ENCODE measurements at places on chromosomes 3 and 15.
A peak's percentile ranks its signal among the peaks of the same experiment; 100 is the strongest.

DNA sequence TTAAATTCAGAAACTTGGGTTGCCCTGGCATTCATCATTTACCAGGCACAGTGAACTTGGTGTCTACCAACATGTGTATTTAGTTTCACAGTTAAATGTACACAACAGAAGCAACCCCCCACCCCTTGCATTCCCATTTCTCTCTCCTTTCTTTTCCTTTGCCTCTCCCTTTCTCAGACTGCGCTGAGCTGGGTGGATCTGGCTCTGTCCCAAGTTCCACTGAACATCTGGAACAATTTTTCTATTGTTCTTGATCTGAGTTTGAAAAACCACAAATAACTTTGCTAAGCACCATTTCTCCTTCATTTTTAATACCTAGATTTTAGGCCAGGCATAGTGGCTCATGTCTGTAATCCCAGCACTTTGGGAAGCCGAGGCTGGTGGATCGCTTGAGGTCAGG lies 242.2 kb downstream of the ABHD5 start:
- no peak for DNase-seq

DNA sequence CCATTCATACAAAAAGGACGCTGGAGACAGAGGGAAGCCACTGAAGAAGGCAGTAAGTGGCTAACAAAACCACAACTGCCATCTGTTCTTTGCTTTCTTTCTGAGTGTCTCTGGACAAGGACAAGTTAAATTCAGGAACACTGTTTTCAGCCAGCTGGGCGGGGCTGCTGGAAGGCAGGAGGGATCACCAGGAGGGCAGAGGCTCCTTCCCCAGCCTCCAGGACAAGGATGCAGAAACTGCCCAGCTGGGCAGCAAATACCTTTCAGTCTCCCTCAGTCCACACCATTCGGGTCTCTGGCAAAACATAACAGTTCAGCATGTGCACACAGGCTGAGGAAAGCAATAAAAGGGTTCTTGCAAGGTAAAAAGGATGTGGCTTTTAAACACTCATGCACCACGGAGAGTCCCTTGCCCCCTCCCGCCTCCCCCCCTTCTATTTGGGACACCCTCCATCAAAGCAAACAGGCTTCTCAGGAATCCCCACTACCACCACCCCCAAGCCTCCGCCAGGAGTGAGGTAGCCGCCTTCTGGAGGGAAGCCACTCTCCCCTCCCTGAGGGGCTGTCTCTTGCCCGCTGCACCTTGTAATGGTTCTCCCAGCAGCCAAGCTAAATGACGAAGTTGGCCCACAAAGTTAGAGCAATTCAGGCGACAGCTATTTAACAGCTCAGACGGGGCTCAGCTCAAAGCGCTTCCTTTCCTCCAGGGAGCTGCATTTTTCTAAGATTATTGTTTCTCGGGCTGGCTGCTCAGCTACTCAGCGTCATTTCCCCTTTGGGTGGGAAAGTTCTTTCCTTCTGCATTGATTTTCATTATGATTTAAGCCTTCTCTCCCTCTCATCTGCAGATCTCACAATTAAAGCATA lies 3.8 kb downstream of the HEG1 start:
- DNase-seq, result peak; percentile 67

GRCh38 chr3:71955240-71956068 lies 170.5 kb upstream of the PROK2 start:
- DNase-seq, result peak; percentile 38

DNA sequence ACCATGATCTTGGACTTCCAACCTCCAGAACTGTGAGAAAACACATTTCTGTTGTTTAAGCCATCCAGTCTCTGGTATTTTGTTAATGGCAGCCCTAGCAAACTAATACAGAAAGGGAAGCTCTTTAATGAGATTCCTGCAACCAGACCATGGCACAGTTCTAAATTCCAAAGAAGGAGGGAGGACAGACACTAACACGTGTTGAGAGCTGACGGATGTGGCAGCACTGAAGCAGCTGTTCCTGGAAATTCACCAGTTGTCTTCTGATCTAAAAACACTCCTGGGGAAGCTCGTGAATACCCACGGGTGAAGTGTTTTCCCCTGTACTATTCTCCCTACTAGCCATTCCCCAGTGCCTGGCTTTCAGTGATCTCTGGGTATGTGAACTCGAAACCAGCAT lies 56.7 kb downstream of the RPL22L1 start:
- DNase-seq, result no peak

DNA sequence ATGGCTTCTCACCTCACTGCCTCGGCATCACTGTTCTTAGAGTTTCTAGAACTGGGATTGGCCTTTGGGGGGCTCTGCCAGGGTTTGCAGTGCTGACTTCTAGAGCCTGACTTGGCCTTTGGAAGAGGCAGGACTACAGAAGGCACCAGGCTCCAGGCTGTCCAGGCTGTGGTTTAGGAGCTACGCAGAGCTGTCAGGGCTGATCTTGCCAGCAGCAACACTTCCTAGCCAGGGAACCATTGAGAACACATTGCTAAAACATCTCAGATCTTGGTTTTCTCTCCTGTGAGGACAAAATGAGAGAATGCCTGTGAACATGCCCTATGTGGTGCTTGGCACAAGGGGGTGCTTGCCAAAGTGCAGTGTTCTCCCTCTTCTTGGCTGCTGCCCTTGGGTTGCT lies 34.6 kb upstream of the APEH start:
- no peak for DNase-seq

DNA sequence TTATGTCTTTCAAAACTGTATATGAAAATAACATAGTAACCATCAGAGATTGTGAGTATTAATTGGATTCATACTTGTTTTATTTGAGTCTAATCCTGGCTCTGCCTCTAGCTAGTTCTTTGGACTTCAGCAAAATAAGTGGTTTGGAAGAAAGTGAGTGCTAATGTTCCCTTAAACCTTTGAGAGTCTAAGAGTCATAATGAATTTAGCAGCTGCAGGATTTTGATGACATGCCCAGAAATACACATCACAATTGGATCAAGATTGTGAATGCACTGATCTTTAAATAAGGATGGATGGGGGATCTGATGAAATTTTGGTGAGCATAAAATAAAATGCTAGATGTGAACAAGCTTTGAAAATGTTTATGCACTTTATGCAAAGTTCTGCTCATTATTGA lies 79.9 kb upstream of the FAM98B start:
- DNase-seq, result no peak

- peak; percentile 34 for DNase-seq
Measured at GRCh38 chr15:42457445-42458442, 33.2 kb downstream of the ZNF106 start.

- DNase-seq, result no peak
Measured at GRCh38 chr3:195259154-195259474, 11.8 kb downstream of the XXYLT1 start.

DNA sequence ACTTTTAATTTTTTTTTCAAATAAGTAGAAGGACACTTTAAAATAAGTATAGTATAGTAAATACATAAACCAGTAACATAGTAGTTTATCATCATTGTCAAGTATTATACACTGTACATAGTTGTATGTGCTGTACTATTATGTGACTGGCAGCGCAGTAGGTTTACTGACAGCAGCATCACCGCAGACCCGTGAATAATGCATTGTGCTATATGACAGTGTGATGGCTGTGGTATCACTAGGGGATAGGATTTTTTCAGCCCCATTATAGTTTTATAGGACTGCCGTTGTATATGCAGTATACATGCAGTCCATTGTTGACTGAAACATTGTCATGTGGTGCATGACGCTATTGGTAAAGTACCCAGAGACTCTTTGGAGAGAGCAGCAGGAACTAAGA lies 306.5 kb downstream of the SQOR start:
- DNase-seq, result no peak

GRCh38 chr3:163019260-163019659 lies 1522.7 kb downstream of the OTOL1 start:
- DNase-seq, result no peak

DNA sequence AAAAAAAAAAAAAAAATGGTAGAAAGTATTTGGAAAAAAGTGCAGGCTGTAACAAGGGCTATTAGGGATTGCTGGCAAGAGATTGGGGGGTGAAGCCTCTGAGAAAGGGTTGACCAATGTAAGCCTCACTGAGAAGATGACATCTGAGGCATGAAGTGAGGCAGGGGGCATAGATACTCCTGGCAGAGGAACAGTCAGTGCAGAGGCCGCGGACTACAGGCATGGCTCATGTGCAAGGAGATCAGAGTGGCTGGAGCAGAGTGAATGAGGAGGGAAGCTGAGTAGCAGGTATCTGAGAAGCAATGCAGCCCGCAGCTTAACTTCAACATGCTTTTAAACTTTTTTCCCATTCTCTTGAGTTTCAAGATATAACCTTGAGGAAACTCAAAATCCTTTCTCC lies 5.4 kb downstream of the FBXL22 start:
- DNase-seq, result no peak

DNA sequence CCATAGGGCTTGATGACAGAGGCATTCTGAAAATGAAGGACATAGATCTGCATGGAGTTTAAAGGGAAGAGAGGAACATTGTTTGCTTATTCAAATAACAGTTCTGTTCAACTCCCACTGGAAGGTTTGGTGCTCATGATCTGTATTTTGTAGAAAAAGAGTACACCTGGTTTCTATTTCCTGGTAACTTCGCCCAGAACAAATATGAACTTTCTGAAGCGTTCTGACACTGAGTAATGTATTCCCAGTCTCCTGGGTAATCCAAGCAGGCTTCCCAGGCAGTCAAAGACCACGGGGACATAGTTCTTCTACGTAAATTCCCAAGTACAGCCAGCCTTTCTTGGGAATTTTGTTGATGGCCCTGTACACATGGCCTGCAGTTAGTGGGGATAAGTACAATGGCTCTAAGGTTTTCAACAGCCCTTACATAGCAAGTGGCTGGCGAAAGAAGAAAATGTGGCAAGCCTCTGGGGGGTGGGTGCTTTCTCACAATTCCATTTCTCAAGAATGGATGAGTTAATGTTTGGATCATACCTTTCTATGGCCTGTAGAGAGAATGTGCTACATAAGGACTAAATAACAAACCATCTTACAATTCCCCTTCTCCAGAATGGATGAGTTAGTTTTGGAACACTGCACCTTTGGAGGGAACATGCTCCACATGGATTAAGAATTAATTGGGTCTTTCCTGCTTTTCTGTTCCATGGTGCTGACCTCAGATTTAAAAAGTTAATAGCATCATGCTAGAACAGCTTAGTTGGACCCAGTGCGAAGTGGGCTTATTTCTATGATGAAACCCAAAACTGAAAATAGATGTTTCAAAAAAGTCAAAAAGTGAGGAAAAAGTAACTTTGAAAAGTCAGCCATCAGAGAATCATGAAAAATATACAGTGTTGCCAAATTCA lies 52.7 kb downstream of the COL6A6 start:
- DNase-seq, result no peak

All from GM06990 (cell line).